Retina (tissue), 1 donor: ENCODE measurements at places on chromosomes 1 and 21.

GRCh38 chr1:110617116-110617515 is 11.0 kb upstream of the KCNA2 start:
- no peak for DNase-seq

- no peak for DNase-seq
Observed at GRCh38 chr1:221246628-221247415, 367.6 kb downstream of the HLX start.

GRCh38 chr1:182599339-182599738 is 4.8 kb downstream of the RGS16 start:
- no peak for DNase-seq

DNA sequence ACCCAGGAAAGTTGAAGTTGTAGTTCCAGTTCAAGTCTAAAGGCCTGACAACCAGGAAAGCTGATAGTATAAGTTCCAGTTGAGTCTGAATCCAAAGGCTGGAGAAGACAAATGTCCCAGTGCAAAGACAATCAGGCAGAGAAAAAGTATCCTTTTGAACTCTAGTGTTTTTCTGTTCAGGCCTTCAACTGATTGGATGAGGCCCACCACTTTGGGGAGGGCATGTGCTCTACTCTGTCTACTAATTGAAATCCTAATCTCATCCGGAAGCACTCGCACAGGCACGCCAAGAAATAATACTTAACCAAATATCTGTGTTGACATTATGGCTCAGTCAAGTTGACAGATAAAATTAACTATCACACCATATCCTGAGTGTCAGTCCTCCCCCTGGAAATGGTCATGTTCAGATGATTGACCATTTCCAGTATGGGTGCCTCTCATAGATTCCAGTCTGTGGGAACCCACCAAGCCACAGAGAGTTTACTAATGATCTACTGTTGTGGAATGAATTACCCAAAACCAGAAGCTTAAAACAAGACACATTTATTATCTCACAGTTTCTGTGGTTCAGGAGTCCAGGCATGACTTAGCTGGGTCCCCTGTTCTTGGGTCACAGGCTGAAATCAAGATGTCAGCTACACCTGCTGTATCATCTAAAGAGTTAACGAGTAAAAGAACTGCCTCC is 296.3 kb upstream of the ZP4 start:
- DNase-seq: no peak

GRCh38 chr1:151058692-151059091 is 730 bp downstream of the CDC42SE1 start:
- peak; percentile 77 for DNase-seq

- no peak for DNase-seq
Observed at GRCh38 chr1:206833801-206834200, 31.6 kb upstream of the IL20 start.

DNA sequence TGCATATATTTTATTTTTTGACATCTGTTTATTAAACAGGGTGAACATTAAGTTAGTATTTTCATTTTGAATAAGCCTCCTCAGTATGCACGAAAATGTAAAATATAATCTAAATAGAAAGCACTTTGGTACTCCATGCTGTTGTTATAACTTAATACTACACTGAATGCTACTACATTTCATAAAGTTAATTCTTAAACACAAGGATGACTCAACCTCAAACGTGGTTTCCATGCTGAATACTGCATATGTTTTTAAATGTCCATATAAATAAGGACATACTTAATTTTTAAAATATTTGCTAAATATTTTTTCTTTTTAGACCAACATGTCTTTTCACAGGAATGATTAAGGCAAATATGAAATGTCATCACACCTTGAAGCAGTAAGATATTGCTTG is 83.9 kb downstream of the USP24 start:
- DNase-seq: no peak

DNA sequence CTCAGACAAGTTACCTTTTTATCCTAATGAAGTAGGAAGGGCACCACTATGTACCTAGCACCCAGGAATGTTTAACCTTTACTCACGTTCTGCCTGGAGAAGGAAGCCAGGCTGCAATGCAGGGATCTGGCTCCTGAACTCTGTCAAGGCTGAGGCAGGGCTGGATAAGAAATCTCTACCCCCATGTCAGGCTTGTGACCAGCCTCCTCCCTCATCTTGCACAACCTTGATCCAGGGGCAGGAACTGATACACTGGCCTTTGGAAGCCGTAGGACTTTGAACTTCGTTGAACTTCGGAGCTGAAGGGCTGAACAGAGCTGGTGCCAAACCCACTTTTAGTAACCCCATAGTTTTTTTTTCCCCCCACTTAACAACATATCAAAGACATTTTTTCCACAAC is 8.0 kb upstream of the AKR1A1 start:
- DNase-seq: no peak

DNA sequence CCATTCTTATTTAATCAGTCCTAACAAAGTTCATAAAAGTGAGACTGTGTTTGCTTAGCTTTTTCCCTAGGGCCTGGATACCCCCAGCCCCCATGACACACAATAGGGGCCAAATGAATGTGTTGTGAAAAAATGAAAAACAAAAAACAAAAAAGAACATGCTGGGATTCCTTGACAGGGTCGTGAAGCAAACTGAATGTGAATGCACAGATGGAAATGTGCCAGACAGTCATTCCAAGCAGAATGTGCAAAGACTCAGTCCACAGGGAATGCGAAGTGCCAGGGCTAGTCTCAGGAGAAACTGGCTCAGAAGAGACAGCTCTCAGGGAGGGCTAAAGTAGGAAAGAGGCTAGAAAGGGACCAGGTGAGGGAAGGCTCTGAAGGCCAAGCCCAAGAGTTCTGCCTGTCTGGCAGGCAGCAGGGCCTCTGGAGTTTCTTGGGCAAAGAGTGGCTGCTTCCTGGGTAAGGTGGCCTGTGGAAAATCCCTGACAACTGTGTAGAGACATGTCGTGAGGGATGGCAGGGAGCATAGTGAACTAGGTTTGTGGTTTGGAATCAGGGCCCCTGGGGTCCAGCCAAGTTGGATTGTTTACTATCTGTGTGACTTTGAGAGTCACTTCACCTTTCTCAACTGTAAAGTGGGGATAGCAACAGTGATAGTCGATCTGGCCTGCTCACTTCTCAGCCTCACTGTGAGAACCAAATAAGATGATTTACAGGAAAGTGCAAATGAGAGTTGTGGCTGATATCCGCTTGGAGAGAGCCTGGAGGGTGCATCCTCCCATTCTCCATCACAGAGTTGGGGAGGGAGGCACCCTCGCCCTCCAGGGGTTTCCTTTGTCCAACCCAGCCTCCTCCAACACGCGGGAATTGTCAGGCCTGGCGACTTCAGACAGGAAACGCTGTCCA is 1.2 kb upstream of the ADAM15 start:
- DNase-seq: no peak

- no peak for DNase-seq
Observed at GRCh38 chr1:182397653-182398393, 2.6 kb downstream of the TEDDM1 start.

GRCh38 chr1:94323311-94324177 is 86.2 kb upstream of the ARHGAP29 start:
- DNase-seq: no peak

DNA sequence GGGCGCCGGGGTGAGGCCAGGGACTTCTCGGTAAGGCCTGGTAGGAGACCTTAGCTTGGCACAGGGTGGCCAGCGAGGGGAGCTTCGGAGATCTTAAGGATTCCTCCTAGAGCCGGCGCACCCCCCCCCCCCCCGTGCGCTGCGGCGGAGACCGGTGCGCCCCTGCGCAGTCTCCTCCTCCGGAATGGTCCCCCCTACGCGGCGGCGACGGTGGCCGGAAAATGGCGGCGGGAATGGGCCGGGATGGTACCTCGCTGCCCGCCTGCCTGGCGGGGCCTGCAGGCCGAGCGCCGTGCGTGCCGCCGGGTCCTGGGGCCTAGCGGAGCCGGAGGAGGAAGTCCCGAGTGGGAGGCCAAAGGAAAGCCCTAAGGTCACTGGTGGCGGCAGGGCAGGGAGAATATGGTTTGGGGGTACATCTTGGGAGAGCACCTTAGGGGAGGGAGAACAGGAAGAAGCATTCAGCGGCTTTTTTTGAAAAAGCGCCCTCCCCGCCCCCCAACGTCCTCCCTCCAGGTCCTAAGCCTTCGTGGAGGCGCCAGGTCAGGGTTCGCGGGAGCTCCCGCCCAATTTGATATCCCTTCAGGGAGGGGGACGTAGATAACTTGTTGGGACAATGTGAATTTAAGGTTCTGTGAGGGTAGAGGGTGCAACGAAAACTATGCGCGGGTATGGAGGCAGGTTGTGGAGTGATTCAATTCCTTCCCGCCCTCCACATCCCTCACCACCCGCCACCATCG is 429 bp downstream of the SRRM1 start:
- DNase-seq: no peak

- no peak for DNase-seq
Observed at GRCh38 chr1:121408354-121408753, 223.6 kb downstream of the SRGAP2C start.

- no peak for DNase-seq
Observed at GRCh38 chr1:94125551-94126514, 4.9 kb upstream of the ABCA4 start.
